ENCODE measurements at places on chromosomes 6 and 20. TPM values are rescaled to one million over a fixed set of nuclear protein-coding genes. Genes with fewer than 3 reads are reported as not detected.

Gene DIDO1
- total RNA-seq: 40.4 TPM

Gene ID1
- 774 TPM for total RNA-seq

Gene SIRPD
- total RNA-seq: 0.18 TPM

Gene MRAP2
- 0.07 TPM for total RNA-seq

Gene NR2E1
- not detected for total RNA-seq

Gene SNRNP48
- total RNA-seq: 7.0 TPM

Gene SLC22A23
- 5.7 TPM for total RNA-seq

Gene IRAK1BP1
- total RNA-seq: 3.4 TPM

Gene BMP5
- total RNA-seq: not detected

Gene KCNQ5
- not detected for total RNA-seq

Gene RAB44
- total RNA-seq: not detected

Gene PPIL6
- 0.62 TPM for total RNA-seq
